Kidney glomerular epithelial cell (primary cell): ENCODE measurements at places on chromosomes 7 and 10.
A peak's percentile ranks its signal among the peaks of the same experiment; 100 is the strongest.

- no peak for DNase-seq
Observed at GRCh38 chr7:44051611-44052220, 7.2 kb downstream of the DBNL start.

GRCh38 chr10:20768843-20769242 lies 128.3 kb downstream of the NEBL start:
- peak; percentile 43 for DNase-seq

- no peak for DNase-seq
Observed at GRCh38 chr7:79063019-79063698, 390.3 kb downstream of the MAGI2 start.

DNA sequence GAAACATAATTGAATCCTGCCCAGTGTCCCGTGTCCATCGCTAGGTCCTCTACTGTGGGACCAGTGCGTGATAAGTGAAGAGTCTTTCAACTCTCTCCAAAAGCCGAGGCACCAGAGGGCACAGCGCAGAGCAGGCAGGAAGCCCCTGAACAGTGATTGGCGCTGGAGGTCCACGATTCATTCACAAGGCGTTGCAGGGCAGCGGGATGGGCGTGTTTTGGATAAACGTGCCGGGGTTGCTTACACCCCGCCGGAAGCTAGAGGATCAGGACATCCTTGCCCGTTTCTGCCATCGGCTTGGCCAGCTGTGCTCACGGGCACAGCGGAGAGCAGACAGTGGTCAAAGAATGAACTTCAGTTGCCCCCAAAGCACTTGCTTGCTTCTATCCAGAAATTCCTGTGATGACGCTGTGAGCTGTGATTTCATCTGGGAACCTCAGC lies 86.0 kb upstream of the PFKP start:
- DNase-seq = no peak

DNA sequence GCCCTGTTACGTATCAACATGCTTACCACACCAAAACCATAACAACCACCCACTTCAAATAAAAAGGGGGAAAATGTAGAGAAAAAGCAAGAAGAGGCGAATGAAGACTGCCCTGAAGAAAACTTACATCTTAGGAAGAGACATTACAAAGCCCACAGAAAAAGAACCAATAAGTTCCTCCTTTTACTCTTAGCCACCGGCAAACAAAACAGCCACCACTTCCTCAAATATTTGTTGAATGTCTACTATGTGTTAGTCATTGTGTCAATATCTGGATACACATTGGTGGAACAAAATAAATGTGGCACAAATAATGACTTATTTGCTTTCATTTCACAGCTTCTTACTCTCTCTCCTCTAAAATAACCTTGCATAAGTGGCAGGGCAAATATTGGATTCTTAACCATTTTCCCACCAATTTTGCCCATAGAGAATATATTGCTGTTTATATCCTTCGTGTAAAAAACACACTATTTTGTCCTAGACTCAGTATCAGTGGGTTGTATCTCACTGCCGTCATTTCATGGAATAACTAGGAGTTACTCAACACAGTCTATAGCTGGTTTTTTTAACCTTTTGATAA lies 106.8 kb downstream of the ANK3 start:
- peak; percentile 69 for DNase-seq

DNA sequence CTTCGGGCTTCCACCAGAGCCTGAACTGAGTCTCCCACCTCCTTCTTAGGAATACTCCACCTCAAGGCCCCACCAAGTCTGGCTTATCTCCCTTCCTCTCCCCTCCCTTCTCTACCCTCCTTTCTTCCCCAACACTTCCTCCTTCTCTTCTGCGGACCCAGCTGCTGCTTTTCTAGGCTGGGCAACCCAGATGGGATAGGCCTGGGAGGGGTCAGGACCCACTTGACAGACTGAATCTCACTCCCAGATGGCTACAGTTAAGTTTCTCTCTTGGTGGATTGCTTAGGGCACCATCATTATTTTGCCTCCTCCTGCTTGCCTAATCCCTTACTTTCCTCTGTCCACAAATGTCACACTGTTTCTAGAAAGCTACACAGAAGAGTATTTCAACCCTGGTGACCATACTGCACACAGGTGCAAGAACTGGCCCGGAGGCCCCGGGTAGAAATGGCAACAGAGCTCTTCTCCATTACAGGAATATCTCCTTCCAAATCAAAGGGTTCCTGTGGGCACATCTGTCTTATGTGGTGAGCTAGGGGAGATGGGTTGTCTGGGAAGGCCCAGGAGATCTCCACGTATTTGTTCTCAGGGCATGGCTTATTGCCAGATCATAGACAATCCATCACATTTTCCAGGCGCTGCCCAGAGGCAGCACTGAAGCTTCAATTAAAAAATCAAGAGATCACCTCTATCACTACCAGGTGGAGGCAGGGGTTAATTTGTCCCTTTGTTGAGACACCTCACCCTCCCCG lies 5.1 kb upstream of the HOXA11 start:
- no peak for DNase-seq

DNA sequence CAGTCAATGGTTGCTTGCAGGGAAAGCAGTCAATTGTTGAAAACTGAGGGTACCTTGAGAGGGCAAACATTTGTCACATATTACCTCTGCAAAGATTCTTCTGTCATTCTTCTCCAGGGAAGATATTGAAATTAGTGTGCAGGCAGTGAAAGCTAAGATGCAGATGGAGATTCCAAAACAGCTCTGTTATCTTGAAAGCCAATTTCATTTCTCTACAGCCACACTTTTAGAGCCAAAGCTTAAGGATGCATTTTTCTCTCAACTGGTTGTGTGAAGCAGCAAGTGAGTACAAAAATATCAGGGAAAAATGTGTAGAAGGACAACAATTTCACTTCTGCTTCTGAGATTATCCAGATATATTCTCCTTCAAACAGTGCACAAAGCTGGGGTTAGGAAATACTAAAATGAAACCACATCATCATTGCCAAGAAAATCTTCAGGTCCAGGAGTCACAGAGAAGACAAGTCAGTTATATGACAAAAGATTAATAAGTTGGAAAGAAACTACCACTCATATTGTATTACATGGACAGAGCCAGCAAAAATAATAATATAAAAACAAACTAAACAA lies 16.3 kb downstream of the SGMS1 start:
- no peak for DNase-seq

DNA sequence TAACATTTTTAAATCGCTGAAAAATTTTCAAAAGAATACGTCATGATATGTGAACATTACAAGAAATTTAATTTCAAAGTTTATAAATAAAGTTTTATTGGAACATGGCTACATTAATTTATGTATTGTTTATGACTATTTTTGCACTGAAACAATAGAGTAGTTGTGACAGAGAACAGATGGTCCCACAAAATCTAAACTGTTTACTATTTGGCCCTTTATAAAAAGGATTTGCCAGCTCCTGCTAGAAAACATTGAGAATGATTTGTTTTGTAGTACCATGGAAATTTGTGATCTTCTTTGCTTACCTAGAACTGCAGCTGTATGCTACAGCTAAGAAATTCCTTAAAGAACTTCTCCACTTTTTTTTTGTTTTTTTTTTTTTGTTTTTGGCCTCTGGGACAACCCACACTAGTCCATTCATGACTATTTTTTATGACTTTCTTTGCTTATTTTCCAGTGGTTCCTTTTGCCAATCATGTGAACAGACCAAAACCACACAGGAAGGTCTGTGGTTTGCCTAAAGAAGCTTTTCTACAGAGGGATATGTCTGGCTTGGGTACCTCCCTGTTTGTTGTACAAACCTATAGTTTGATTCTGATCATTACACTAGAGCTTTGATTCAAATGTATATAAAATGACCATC lies 55.7 kb downstream of the ST7 start:
- peak; percentile 12 for DNase-seq

- DNase-seq = no peak
Observed at GRCh38 chr7:29122081-29122480, 24.3 kb downstream of the CPVL start.

- no peak for DNase-seq
Observed at GRCh38 chr10:93807371-93807770, 49.6 kb downstream of the LGI1 start.

DNA sequence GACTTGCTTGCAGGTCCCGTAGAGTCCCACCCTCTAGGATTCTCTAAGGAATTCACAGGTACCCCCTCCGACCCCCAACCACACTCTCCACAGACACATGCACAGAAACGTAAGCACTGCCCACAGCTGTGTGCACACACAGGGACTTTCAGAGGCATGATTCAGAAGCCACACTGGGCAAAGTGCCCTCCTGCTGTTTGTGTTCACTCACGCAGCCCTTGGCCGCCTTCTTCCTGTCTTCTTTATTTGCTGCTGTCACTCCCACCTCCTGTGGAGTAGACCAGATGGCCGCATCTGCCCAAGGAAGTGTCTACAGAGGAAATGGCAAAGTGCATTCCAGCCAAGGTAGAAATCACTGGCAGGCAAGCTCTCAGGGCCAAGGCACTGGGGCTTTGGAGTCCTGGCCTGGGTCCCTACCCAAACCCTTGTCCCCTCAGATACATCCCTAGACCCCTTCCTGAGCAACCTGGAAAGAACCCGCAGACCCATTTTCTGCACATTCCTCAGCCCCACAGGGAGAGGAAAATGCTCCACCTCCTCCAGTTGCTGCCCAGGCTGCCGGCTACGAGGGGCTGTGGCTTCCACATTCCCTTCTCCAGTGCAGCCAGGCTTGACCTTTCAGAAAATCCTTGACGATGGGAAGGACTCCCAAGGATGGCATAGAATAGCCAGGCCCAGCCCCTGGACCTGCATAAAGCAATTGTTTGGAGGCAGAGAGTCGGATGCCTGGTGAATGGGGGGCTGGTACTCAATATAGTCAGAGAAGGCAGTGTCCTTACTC lies 21.6 kb upstream of the GIMAP8 start:
- peak; percentile 82 for DNase-seq

GRCh38 chr7:21345361-21345760 lies 82.5 kb upstream of the SP4 start:
- no peak for DNase-seq

DNA sequence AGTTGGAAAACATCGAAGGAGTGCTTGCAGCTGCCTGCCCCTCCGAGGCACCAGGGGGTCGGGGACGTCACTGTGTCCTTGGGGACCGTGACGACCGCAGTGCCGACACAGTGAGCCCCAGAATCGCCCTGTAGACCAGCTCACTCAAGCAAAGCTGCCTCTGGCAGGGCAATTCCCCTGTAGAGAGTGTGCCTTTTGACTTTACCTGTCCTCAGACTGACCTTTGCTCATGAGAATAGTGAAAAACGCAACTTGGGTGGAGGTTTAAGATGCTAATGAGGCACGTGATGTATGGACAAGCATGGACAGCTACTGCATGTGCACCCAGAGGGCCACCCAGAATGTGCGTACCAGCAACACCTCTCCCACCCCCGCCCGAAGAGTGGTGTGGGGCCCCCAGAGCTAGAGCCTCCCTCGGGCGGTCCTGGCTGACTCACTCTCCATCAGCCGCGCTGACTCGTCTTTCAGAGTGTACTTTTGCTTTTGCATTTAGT lies 271.9 kb downstream of the ADARB2 start:
- peak; percentile 6 for DNase-seq

DNA sequence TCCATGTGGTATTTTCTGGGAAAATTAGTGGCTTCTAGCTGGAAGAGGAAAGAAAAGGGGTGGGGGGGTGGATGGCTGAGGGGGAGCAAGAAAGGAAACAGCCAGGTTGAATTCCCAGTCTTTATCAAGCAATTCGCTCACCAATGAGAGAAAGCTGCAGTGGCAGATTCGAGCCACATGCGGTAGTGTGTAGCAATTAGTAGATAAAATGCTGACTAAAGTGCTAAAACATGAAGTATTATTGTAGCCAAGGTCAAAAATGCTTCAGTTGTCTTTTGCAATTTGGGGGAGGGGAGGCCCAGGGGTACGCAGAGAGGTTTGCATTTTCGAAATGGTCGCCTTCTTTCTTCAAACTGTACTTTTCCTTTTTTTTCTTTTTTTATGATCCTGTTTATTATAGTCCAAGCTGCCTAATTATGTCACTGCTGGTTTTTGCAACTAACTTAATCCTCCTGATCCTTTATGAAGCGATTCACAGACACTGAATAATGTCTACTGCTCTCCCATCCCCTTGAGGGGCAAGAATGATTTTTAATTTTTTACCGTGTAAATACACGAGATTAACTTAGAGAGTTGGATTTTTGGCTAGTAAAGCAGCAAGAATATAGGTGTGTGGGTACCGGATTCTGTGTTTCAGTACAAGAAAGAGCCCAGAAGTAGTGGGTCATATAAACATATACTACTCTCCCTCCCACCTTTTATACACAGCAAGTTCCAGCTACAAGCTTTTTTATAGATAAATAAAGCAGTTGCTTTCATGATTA lies 3.6 kb upstream of the ARID5B start:
- no peak for DNase-seq

DNA sequence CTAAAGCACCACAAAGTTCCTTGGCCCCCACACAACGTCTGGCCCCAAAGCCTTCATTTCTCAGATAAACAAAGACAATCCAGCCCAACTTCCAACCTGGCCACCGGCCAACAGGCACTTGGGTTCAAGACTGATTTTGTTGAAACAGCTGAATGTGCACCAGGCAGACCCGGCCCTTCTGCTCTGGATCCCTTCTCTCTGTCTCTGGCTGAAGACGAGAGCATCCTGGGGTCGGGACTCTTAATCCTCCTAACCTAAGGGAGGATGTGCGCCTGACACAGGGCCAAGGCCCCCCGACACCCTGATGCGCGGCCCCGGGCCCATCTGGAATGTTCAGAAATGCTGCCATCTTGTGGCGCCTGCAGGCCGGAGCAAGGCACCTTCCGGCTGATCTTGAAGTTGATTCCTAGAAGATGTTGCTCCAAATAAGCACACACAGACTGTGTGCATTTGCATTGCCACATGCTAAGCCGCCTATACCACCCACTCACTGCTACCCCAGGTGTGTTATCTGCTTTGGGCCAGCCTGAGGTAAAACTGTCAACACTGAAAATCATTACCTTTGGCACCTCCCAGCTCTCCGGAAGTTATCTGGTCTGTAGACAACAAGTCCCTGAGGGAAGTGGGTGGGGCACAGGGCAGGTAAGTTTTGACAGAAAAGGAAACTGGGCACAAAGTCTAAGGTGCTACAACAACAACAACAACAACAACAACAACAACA lies 98.4 kb upstream of the HABP2 start:
- DNase-seq = no peak
